ENCODE measurements at places on chromosomes 3 and 15.

DNA sequence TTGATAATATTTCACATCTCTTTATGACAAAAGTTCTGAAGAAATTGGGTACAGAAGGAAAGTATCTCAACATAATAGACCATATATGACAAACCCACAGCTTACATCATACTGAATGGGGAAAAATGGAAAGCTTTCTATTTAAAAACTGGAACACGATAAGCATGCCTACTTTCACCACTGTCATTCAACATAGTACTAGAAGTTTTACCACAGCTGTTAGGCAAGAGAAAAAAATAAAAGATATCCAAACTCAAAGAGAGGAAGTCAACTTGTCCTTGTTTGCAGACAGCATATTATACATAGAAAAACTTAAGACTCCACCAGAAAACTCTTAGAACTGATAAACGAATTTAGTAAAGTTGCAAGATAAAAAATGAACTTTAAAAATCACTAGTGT, 40.3 kb downstream of the COPS2 start:
- no peak for DNase-seq

DNA sequence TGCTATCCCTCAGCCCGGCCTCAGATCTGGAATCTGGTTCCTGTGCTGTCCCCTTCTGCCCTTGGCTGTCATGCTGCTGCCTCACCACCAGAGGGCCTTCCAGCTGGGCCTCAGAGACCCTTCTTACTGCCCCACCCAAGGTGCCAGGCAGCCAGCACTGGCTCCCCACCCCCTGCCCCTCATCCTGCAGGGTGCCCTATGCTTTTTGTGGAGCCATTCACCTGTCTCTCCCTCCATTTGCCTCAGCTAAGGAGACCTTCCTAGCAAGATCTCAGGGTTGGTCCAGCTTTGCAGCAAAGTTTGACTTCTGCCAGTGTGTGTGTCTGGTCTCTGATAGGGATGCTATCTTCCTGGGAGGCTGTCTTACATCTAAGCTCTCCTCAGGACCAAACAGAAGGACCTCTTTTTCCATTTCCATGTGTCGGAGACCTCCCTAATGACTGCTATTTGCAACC, 1.9 kb upstream of the VWA5B2 start:
- peak; percentile 76 for DNase-seq

DNA sequence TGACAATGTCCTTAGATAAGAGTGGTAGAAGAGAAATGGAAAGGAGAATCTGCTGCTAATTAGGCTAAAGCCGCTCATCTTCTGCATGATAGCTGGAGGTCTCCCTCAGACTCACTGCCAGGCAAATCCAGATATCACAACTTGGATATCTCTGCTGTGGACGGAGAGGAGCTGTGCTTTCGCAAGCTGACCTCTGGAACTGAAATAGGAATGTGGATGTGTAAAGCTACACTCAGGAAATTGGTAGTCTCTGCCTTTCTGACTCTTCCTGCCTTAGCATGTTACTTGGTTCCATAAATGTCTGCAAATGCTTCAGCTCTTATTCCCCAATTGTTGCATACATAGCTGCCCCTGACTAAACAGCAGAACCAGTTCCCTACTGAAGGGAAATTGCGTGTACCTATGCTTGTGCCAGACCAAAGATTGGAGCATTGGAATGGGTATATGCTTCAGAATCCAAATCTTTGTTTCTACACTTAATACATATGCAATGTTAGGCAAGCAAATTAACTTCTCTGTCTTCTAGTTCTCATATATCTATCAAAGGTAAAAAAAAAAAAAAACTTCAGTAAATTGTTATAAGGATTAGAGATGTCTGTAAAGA, 74.7 kb upstream of the ROBO2 start:
- no peak for DNase-seq

DNA sequence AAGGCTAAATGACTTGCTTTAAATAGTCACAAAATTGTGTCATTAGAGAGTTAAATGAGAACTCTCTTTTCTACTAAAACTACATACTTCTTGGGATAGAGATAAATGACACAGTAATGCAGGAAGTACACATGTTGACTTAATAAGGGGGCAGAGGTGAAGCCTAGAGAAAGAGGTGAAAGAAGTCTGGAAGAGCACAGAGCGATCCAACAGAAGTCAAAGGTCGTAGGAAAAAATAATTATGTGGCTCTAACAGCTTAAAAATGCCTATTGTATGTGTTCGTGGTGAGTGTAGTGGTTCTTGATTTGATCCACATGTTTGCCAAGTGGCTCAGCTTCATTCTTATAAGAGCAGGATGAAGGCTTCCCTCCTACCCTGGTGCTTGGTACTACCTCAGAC, 61.7 kb downstream of the TMEM212 start:
- DNase-seq: no peak

DNA sequence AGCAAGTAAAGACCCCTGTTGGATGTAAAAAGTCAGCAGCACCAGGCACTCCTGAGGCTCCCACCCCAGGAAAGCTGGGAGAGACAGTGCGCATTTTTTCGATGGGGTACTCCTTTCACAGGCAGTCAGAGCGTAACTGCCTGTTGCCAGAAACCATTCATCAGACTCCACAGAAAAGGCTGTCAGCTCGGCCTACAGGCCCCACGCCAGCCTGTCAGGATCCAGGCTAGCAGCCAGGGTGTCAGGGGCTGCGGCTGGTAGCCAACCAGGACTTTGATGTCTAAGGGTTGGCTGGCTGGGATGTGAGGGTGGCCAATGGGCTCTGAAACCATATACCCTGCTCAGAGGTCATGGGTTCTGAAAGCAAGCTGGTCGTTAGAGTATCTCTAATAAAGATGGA, 164.5 kb downstream of the WNT5A start:
- no peak for DNase-seq

DNA sequence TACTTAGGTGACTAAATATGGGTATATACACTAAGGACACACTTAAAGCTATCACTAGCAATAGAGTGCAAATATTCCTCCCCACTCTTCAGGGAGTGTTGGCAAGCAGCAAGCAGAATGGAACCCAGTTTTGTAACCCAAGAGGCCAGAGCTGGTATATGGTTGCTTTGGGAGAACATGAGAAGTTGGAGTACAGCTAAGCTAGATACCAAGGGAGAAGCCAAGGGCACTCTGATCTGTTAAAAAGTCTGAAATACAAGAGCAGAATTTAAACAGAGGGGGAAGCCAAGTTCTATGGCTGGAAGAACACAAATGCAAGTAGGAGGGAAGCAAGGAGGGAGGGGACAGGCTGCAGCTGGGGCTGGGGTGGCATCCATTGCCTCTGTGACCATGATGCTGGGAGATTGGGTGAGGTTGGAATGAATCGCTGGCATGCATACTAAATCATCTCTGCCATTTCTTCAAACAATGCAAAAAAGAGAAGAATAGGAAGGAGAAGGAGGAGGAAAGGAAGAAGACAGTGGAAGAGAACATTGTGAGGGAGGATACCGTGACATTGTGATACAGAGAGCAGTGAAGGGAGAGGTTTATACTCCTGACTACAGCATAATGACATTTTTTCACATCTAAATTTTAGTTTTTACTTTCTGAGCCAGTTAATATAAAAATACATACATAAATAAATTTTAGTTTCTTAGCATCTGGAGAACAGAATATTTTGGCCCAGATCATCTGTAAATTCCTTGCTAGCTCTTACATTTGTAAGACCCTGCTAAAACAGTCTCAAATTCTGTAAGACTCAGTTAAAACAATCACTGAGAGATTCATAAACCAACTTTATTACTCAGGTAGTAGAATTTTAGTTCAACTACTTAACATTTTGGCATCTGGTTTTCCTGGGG, 9.0 kb upstream of the ANXA2 start:
- DNase-seq: no peak

- DNase-seq: no peak
Measured at GRCh38 chr3:71219744-71220638, 363.5 kb downstream of the FOXP1 start.

GRCh38 chr3:174266476-174266875, 592.7 kb upstream of the NAALADL2 start:
- no peak for DNase-seq

DNA sequence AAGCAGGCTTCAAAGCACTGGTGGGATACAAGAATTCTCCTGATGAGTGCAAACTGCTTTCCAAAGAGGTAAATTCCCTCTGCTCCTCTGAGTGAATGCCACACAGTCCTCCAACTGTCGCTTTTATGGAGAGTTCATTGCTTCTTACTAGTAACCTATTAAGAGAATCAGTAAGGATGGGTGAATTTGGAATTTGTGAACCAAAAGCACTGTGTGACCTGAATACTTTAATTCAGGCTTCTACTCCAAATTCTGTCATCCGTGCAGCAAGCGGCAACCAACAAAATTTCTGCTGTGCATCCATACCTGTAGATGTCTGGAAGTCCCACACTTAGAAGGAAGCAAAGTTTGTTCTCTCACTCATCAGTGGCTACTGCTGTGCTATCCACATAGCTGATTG, 66.7 kb upstream of the SNRK start:
- no peak for DNase-seq

GRCh38 chr15:23877502-23878412, 190.7 kb upstream of the NDN start:
- no peak for DNase-seq

Measured in CD4-positive, alpha-beta T cell (primary cell).